CD4-positive, alpha-beta T cell treated with Interleukin-6 at 100 ng/mL for 8 hours (primary cell): ENCODE measurements at places on chromosomes 11 and 22.

DNA sequence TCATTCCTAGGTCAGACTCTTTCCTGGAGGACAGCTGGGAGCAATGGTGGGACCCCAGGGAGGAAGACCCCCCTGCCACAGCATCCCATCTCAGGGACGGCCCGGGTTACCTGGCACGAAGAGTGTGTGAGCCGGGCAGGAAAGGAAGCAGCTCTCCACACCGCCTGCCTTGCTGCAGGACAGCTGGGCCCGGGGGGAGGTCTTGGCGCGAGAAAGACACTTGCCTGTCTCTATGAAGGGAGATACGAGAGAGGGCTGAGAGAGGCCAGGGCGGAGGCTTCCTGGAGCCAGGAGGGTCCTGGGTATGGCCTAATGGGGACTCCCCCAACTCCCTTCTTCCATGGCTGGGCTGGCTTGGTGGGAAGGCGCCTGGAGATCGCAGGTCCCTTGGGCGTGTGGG, 36.1 kb upstream of the TTLL12 start:
- no peak for DNase-seq

GRCh38 chr22:45397806-45398205, 15.6 kb downstream of the SMC1B start:
- DNase-seq: no peak

- DNase-seq: no peak
Observed at GRCh38 chr11:1008001-1008802, 28.3 kb downstream of the MUC6 start.

DNA sequence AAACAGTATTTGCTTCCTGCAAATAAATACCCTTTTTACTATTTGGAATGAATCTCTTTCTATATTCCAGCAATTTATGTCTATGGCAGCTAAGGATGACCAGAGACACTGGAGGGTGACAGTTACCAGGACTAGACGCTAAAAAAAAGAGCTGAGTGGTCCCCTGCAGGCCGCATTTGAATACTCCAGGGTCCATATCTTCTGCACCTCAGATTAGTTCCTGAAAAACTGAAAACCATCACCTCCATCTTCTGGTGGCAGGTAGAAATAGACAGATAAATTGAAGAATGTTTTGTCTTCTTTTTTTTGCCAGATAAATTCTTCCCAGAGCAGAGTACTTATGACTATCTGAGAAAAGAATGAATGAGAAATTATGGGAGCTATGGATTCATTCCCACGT, 145.6 kb downstream of the CSNK2A3 start:
- DNase-seq: no peak

DNA sequence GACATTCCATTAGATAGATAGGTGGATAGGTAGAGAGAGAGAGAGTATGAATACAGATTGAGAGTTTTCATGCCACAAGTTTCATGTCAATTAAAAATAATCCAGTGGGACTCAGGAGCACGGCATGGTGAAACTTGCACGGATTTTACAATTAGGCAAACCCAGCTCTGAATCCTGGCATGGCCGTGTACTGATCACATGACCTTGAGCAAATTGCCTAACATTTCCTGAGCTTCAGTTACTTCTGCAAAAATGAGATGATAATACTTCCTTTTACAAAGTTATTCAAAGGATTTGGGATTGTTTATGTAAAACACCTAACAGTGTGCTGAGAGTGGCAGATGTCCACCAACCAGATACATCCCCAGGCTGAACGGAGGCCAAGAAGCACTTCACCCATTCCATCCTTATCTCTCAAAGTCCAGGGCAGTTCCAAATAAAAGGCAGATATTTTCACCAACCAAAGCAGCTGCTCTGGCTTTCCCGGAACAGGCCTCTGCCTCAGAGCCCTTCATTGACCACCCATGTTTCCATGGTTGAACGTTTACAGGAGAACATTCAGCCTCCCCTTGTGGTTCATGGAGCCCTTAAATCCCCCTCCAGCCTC, 17.9 kb downstream of the APLNR start:
- DNase-seq: no peak

DNA sequence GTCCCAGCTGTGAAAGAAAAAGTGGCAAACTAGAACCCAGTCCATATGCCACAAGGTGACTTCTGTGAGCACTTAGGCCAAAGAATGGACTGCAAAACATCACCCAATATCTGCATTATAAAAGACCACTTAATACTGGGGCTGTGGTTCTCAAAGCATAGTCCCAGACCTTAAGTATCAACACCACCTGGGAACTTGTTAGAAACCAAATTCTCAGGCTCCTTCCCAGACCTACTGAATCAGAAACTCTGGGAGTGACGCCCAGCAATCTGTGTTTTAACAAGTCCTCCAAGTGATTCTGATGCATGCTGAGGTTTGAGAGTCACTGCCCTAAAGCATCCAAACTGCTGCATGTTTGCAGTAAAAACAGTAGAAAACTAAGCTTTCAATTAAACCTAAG, 81.3 kb downstream of the SERGEF start:
- no peak for DNase-seq
